ENCODE measurements at places on chromosomes 4 and X.

DNA sequence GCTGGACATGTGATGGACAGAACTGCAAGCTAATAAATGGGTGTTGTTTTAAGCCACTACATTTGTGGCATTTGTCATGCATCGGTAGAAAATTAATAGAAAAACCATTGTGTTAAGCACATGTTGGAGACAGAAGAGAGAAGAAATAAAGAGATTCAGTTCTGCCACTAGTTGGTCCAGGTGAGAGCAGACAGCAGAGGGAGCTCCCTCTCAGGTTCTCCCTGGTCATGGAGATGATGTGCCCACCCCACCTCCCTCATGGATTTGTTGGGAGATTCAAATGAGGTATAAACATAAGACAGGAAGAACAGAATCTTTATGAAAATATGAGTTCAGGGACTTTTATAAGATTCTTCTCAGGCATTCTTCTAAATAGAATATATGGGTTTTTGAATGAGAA lies 36.8 kb upstream of the OCIAD2 start:
- no peak for DNase-seq

- no peak for DNase-seq
Measured at GRCh38 chrX:108464604-108465003, 25.0 kb downstream of the COL4A5 start.

- DNase-seq = no peak
Measured at GRCh38 chrX:130994671-130995070, 63.5 kb upstream of the ARHGAP36 start.

DNA sequence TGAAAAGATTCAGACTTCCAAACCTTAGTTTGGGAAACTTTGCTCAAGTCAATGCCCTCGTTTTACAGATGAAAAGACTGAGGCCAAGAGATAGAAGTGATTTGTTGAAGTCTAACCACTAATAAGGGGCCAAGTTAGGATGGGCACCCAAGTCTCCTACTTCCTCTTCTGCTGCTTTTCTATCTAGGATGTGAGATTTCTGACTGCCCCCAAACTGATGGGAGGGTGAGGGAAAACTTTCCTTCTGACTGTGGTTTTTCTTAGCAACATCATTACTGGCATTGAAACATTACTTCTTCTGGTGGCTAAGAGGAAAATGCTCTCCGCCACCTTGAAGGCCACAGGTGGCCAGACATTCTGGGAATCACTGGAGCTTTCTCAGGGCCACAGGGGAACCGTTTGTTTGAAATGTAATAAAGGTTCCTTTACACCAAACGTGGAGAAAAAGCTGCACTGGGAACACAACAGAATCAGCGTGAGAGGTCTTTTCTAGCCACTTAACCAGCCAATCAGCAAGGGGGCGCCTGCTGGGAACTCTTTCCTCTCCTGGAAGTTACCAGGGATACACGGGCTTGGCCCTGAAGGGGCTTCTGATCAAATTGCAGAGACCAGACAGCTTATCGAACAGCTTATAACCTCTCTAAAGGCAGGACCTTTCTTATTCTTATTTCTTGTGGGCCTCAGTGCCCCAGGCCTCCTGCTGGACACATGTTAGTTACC lies 115.9 kb upstream of the TEX13D start:
- DNase-seq = no peak

DNA sequence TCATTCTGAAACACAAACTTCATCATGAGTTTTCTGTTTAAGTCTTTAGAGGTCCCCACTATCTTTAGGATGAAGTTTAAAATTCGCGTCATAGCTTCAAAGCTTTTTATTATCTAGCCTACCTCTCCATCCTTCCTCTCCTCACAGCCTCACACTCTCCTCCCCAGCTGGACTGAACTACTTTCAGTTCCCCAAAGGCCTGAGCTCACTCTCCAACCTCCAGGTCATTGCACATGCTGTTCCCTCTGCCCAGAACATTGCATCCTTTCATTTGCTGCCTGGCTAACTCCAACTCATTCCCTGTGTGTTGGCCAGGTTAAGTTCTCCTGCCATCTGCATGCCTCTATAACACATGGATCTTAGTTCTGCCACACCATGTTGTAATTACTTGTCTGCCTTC lies 2.9 kb upstream of the OTUD5 start:
- DNase-seq = no peak
